ENCODE measurements at places on chromosomes 3 and 15. TPM values are rescaled to one million over a fixed set of nuclear protein-coding genes. Genes with fewer than 3 reads are reported as not detected.

DNA sequence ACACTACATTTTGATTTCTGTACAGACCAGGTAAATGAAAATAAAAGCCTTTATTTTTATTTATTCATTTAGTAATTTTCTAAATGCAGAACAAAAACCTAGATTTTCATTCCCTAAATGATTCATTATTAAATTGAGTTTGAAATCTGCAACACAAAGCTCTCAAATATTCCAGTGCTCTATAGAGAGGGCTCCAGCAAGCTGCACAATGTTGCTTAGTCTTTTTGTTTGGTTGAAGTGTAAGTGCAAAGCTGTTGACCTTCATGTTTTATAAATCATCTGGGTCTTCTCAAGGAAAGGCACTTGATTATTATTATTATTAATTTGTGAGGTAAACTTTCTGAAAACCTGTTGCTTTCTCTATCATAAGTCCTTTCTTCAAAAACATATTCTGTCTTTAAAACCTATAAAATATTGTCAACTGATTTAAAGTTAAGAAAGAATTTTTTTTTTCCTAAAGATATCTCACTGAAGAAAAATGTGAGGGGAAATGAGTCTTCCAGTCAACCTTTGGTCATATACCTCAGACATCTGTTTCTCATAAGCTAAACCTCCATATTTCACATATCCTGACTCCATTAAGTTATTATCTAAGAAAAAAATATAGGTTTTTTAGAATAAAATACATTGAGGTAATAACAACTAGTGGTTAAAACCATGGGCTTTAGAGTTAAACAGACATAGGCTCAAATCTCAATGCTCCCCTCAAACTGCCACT lies 100.7 kb downstream of the ZIC4 start:
- DNase-seq = no peak

Gene IL17RB
- 0.15 TPM for total RNA-seq

Gene ITGA11
- total RNA-seq = 0.12 TPM

Gene GALK2
- total RNA-seq = 22.6 TPM

GRCh38 chr3:61682671-61683548 lies 121.5 kb downstream of the PTPRG start:
- DNase-seq = no peak
